ENCODE measurements at places on chromosomes 3 and 15.

DNA sequence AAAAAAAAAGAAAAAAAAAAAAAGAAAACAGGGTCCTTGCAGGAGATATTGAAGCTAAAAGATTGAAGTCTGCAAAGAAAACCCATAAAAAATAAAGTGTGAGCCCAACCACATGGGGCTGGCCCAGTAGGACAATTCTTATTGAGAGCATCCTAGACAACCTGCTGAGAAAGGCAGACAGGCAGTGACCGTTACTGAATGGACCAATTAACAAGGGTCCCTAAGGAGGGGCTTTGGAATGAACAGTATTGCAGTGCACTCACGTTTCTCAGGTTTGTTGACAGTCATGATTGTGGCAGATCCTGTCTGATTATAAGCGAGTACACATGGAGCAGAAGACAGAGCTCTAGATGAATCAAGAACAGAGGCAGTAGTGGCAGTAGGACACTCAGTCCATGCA is 168.6 kb downstream of the LSAMP start:
- no peak for DNase-seq

- no peak for DNase-seq
These were observed 170.2 kb upstream of the TPRG1 start for GRCh38 chr3:189001559-189001958.

DNA sequence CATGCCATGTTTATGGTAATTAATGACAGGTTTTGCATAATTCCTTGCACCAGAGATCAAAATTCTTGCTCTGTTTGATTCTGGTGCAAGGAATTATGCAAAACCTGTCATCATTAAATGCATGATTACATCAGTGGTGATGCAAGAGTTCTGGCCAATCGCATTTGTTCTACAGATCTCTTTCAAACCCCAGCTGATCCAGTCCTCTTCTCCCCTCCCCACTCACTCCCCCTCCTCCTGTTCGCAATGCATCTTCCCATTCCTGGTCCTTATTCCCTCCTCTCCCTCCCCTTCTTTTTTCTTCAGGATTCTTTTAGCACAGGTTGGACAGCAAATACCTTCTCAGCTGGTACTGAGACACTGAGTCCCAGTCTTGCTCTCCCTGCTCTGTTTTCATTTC is 82.1 kb downstream of the GABRB3 start:
- no peak for DNase-seq

DNA sequence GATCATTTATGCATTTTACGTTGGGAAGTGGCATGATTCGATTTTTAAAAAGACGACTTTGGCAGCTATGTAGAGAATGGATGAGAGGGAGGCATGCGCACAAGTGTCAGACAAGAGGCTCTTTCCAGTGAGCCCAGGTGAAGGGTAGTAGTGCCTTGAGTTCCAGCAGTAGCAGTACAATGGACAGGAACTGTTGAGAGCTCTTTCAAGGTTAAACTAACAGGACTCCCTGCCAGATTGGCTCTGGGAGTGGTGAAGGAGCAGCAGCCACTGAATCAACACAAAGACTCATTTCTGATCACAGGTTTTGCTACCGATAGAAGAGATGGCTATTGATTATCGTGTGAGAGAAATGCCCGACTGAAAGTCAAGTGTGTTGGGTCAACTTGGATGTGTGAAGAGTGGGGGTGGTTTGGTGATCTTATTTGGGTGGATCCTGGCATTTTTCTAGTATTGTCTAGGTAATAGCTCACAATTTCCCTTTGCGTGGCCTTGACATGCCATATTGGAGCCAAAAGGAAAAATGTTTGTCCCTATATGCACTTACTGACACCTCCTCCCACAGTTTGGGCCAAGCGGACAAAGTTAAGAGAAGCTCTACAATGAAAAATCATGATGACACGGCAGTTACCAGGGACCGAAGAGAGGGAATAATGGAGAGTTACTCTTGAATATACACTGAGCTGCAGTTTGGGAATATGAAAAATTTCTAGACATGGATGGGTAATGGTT is 81.6 kb upstream of the MDFIC2 start:
- no peak for DNase-seq

GRCh38 chr15:35107122-35107521 is 22.0 kb upstream of the NANOGP8 start:
- no peak for DNase-seq

DNA sequence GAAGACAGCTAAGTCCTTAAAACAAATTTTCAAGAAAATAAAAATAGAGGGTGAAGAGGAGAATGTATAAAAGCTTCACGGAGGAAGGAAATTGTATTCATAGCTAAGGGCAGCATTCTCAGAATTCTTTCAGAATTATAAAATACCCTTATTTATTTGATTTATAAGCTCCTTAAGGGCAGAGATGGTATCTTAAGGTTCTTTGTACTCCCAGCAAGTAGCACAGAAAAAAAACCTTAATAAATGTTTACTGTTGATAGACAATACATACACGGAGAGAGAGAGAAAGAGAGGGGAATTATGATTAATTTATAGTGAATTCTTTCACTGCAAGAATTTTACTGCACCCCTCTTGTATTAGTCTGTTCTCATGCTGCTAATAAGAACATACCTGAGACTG is 375.6 kb upstream of the CCDC54 start:
- DNase-seq = no peak

GRCh38 chr15:74653426-74654102 is 37.9 kb downstream of the CLK3 start:
- no peak for DNase-seq

DNA sequence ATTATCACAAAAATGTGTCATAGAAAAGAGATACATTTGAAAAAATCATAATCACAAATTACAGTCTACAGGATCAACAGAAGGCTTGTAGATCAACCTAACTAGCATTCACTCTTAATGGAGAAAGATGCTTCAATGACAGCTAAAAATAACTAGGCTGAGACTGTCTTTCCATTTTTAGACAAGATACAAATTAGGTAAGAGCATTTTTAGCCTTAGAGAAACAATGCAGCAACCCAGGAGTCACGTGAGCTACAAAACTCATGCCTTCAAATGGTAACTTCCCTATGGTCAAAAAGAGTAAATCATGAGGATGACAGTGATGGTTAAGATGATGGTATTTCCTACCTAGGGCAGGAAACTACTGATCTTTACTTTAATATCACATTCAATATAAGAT is 415.4 kb downstream of the MAGI1 start:
- DNase-seq = no peak

DNA sequence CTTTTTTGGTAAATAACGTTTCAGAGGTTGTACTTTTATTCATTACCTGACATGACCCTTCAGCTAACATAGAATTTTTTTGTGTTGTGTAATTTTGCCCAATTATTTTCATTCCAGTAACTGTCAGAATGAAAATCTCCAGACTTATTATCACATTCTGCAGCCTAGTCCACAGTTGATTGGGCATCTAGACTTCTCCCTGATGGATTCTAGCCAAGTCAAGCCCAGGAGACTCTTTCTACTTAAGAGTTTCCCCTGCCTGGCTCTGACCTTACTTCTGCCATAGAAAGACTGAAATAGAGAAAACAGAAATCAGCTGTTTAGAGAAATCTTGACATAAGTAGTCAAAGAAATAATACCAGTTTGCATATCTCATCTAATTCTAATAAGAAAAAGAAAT is 82.9 kb upstream of the CDAN1 start:
- DNase-seq = no peak

- no peak for DNase-seq
These were observed at the start of gene CSTA for GRCh38 chr3:122324871-122325323. TSS of gene CSTA (plus strand) at chr3:122325248. CDS start at chr3:122325293, 45 bp downstream.

- no peak for DNase-seq
These were observed 241.1 kb downstream of the ZNF385D start for GRCh38 chr3:21509731-21510470.

- no peak for DNase-seq
These were observed 249.4 kb upstream of the RARB start for GRCh38 chr3:25178672-25179071.

GRCh38 chr3:157501863-157502262 is 1.4 kb downstream of the VEPH1 start:
- no peak for DNase-seq

GRCh38 chr3:110457508-110457907 is 614.1 kb upstream of the NECTIN3 start:
- no peak for DNase-seq

DNA sequence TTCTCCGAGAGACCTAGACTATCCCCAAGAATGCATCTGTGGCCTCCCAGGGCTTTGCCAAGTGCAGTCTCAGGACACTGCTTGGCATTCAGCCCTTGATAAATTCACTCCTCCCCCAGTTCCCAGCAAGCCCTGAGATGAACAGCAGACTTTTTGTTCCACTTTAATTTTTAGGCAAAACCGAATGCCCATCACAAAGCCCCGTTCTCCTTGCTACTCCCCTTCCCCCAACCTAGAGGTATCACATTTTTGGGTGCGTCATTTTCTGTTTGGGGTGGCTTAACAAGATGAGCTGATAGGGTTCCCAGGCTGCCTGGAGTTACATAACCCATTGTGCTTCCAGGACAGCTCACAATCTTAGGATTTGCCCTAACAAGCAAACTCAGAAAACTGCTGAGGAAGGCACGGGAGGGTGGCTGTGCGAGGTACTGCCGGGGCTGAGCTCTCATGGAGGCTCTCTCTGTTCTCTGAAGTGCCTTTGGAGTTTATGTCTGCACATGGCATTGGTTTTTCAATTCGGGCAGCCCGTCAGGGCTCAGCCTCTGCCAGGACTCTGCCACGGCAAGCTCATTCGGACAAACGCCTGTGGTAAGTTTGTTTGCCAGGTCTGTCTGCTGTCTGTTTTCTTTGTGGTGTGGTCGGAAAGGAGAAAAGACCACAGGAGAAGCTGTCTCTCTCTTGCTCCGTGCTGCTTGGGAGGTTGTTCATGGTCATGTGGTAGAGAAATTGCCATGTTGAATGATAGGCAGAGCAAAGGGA is at the start of gene TRAK1:
Gene TRAK1 (plus strand): TSS at position 385 of the 759 bp plus-strand sequence. CDS start 113 bp downstream, at position 498.
- DNase-seq = no peak

DNA sequence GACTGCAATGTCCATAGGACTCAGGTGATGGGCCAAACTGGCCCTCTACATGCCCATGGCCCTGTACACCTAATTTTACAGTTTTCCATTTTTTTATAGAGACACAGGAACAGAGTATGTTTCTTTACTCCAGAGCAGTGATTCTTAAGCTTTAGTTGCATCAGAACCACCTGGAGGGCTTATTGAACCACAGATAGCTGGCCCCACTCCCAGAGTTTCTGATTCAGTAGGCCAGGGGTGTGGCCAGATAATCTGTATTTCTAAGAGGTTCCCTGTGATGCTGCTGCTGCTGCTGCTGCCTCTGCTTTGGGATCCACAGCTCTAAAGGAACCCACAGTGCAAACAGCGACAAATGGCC is 5.1 kb downstream of the RBP1 start:
- DNase-seq = no peak

- no peak for DNase-seq
These were observed 153.0 kb upstream of the ARPP21 start for GRCh38 chr3:35486295-35486694.

DNA sequence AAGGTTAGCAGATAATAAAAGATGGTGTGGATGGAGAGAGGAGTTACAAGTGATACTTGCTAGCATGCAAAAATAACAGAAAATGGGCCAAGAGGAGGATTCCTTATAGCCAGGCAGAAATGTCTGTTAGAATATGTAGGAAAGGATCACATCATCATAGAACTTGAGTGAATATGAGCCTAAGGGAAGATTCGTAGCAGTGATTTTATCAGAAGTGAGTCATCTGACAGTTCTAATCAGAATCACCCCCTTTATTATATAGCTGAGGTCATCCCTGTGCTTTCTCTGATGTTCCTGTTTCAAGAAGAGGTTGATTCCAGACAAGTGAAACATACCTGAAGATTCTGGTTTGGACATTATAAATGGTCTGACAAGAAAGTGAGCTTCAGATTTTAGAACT is 22.9 kb downstream of the EXOG start:
- DNase-seq = no peak

DNA sequence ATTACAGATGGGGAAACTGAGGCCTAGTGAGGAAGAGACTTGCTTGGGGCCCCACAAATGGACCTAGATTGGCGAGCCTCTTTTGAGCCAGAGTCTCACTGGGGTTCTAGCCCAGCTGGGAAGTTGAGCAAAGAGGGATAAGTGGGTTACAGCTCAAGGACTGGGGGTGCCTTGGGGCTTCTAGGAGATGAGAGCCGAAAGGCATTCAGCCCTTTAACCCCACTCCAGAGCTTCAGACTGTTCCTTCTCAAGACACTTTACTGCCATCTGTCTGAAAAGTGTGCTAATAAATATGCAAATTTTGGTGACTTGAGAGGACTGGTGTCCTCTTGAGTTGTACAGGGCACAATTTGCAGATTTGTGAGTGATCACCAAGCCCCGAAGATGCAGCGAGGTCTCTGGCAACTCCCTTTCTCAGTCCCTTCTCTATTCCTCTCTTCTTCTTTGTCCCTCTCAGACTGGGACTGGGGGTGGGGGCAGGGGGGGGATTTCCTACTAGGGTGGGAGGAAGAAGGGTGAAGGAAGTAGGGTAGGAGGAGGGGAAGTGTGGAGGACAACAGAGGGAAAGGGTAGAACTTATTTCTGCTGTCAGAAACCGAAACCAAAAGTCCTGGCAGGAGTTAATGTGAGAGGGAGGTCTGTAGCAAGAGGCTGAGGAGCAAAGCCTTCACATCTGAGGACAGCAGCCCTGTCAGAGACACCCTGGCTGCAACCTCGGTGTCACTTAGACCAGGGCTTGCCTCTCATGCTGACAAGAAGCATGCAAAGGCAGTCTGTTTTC is 16.2 kb upstream of the ANKDD1A start:
- peak; percentile 24 for DNase-seq

- no peak for DNase-seq
These were observed 62.4 kb upstream of the CFAP161 start for GRCh38 chr15:81071705-81072104.

GRCh38 chr3:11245827-11246662 is 26.2 kb upstream of the ATG7 start:
- DNase-seq = no peak

GRCh38 chr3:40886660-40887425 is 312.5 kb upstream of the CTNNB1 start:
- no peak for DNase-seq

DNA sequence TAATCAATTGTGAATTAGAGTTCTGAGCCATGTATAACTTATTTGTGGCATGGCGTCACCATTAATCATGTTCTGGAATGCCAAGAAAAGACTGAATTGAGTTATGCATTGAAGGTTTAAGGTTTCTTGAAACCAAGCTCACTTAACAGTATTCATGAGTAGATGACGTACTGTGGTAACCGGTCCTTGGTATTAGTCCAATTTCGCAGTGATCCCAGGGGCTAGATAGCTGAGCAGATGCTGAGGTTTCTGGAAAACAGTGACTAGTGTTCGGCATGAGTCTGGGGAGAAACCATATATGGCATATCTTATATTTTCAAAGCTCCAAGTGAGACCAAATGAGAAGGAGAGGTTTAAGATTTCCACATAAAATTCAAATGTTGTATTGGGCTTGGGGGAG is 218.3 kb upstream of the LYSMD4 start:
- no peak for DNase-seq
